ENCODE measurements at places on chromosomes 5 and 9.
A peak's percentile ranks its signal among the peaks of the same experiment; 100 is the strongest.

GRCh38 chr9:101445353-101446029 is 9.9 kb upstream of the ALDOB start:
- DNase-seq = no peak

DNA sequence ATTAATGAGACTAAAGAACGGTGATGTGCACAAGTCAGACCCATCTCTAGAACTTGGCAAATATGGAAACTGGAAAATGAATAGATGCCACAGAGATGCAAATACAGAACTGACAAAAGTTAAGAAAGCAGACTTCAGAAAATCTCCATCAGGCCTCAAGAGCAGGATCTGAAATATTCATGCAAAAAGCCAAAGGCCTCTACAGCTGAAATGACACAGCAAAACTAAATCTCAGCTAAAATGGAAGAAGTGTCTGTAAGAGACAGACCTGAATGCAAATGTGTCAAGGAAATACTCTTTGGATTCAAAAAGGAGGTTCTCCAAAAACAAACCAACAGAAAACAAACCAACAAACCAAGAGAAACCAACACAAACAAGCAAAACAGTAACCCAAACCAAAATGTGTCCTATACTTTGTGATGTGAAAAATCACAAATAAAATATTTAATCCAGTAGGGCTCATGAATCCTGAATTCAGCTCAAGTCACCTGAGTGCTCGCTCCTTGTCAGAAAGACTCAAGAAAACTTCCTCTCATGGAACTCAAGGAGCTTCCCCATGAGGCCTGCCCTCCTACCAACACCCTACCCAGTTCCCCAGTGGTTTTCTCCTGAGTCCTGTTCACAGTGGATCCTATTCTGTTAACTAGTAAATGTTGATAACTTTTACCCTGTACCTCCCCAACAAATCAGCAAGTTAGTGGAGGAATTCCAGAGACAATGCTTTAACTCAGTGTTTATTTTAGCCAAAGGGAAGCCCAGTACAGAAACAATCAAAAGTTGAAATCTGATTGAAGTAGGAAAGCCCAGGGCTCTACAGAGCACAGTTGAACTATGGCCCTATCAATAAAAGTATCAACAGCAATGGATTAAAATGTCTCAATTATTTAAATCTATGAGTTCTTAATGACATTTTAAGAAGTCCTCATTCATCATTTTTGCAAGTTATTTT is 14.6 kb downstream of the MRPS27 start:
- DNase-seq = no peak

DNA sequence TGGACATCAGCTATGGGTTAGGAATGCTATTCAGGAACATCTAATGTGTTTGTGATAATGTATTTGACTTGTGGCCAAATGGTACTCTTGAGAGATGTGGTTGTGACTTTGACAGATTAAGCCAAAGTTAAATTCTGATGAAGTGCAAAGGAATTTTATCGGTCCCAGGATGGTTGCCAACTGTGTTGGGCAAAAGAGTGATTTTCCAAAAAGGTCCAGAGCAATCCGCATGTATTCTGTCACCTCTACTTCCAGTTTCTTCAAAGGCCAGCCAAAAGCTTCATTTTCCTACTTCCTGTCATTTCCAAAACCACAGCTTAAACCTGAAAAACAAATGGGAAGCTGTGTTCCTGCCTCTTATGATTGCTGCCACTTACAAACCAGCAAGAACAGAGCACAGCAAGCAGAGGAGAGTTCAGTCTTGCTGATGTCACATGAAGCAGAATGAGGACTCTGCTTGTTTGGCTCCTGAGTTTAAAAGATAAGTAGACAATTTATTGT is 59.8 kb downstream of the MARCHF3 start:
- no peak for DNase-seq

DNA sequence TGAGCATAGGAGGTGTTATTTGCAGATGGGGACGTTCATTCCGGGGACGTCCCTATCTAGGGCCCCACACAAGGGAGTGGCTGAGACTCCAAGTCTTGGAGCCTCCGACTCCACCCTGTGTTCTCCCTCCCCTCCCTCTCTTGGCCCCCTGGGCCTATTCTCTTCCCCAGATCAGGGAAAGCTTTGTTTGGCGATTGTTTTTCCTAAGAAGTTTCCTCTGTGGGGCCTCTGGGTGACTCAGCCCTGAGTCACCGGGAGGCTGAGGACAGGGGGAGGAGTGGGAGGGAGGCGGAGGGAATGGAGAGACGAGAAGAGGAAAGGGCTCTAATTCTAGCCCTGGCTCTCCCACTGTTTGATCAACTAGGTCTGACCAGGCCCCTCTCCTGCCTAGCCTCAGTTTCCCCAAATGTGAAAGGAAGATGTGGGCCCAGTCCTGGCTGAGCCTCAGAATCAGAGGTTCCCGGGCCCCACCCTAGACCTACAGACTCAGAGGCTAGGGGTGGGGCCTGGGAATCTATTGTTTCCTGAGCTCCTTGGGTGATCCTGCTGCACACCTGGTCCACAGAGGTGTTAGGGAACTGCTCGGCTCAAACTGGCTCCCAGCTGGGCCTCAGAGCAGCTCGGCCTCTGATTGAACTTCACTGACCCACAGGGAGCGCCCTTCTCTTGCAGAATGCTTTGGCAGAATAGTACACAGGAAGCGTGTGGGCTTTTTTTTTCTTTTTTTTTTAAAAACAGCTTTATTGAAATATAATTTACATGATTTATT is 19.2 kb downstream of the GSN start:
- peak; percentile 89 for DNase-seq
